ENCODE measurements at places on chromosomes 1 and 21.

DNA sequence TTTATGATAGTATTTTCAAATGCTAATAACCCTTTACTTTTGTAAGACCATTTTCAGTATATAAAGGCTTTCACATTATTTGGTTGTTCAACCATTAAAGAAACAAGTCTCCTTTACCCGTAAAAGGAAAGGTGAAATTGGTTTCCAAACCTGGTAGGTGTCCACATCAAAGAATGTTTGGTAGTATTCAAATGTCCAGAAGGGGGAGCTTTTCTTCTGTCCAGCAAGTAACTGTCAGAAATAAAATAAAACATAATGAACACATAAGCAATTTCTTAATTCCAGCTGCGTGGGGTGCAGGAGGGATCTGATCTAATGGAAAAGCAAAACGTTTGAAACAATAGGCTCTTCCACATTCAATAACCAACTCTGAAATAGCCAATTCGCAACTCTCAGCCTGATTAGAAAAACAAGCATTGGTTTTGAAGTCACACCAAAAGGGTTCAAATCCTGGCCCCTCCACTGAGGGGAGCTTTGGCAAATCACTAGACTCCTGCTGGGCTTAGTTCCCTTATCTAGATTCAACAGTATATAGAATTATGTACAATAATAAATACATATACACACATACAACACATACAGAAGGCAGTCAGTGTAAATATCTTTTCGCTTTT, 11.0 kb downstream of the YIPF1 start:
- no peak for DNase-seq
- H3K27me3 ChIP-seq: no peaks in the 10 kb centered on the region
- no peaks in the 10 kb centered on the region for H3K4me1 ChIP-seq
- peaks cover 13% of the 10 kb centered on the region for H3K36me3 ChIP-seq

GRCh38 chr1:154989195-154989860, 4.1 kb upstream of the LENEP start:
- peaks cover 13% of the 10 kb centered on the region for H3K4me1 ChIP-seq
- H3K4me3 ChIP-seq: peak overlapping the region; percentile 64
- peaks cover 7% of the 10 kb centered on the region for H3K36me3 ChIP-seq
- no peak for DNase-seq

DNA sequence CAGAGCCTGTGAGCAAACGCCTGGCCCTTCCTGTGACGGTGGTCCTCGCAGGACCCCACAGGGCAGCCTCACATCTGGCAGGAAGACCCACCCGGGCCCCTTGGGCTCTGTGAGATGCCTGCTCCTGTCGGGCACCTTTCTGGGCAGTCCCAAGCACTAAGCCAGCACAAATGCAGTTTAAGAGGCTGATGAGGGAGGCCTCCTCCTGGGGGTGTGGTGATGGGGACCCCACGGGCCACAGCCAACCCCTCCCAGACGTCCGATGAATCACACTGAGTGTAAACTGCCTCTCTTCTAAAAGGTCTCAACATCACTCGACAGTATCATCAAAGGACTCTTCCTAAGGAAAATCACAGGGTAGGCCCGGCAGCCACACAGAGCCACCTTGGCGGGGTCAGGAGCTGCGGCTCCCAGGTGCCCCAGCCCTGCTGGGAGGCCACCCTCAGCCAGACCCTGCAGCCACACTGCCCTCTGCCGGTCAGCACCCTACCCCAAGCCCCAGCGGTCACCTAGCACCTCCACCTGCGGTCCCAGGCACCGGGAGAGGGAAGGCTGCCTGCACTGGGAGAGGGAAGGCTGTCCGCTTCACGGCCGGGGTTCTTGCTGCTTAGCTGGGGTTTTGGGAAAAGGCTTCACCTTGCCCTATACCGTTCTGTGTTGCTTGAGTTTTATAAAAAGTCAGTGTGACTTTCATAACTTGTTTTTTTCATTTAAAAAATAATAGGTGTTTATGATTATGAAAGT, 3.9 kb upstream of the PRKCZ start:
- no peaks in the 10 kb centered on the region for H3K36me3 ChIP-seq
- H3K27me3 ChIP-seq: peaks cover 60% of the 10 kb centered on the region
- H3K27ac ChIP-seq: no peak overlapping the region
- peak; percentile 53 for DNase-seq
- no peak overlapping the region for H3K4me3 ChIP-seq
- H3K4me1 ChIP-seq: peaks cover 13% of the 10 kb centered on the region

- no peak overlapping the region for H3K27ac ChIP-seq
- no peaks in the 10 kb centered on the region for H3K27me3 ChIP-seq
These were observed 5.6 kb upstream of the DR1 start for GRCh38 chr1:93340090-93340489.

- H3K36me3 ChIP-seq: no peaks in the 10 kb centered on the region
- no peak for DNase-seq
- peaks cover 14% of the 10 kb centered on the region for H3K27me3 ChIP-seq
- no peaks in the 10 kb centered on the region for H3K4me1 ChIP-seq
These were observed 104.0 kb upstream of the ZNF678 start for GRCh38 chr1:227459326-227459841.

Measured in neural crest cell (in vitro differentiated cells).